ENCODE measurements at places on chromosomes 11 and 22.

DNA sequence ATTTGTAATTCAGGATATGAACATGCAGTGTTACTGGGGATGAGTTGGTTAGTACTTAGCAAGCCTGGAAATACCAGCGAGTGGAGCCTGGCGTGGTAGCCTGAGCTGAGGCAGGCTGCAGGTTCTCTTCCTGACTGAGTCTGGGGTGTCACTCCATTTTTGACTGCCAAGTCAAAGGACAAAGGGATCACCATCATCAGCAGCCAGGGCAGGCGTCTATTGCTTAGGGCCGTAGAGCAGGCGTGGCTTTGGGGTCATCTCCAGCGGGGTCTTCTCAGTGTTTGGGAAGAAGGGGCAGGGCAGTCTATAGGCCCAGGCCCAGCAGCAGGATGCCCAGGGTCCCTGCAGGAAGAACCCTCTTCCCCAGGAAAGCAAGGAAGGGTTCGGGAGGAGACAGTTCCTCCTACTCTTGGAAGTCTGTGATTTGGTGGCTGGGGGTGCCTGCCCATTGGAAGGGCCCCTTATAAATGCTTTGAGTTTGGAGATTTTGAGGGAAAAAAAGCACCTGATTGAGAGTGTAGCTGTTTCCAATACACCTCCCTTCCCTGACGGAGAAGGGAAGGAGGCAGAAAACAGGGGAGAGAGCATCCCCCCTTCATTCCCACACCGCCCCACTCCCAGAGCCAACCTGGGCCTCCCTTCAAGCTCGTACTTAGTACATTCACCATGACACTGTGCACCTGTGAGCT, 51.5 kb upstream of the SPATA19 start:
- DNase-seq, result no peak

DNA sequence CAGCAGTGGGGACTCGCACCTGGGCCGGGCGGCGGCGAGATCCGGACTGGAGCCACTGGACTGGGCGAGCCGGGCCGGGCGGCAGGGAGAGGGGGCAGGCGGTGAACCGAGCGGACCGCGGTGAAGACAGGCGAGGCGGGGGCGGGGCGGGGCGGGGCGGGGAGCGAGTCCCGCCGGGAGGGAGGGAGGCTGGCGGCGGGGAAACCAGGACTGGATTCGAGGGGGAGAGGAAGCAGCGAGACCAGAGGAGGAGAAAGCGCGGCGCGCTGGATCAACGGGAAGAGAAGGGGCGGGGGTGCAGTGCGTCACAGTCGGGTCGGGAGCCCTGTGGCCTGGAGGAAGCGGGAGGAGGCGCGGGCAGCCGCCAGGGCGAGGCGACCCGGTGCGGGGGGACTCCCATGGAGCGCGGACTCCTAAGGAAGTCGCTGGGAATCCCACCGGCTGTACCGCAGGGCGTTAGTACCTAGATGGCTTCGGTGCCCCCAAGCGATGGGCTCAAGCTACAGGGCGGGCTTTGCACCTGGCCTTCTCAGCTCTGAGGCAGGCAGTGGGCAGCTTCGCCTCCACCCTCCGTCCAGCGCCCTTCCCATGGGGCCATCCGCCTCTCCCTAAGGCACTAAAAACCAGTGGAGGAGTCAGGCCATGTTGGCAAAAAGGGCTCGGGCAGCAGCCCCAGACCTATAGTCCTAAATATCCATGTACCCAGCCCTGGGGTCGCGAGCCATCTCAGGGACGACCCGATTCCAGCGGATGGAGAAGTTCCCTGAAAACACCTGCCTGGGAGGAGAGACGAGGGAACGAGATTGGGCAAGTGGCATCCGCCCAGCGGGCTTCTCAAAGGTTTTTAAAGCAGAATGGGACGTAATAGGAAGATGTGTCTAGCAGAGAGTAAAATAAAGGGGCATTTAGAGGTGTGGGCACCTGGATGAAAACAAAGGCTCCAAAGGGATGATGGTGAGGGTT, at the start of gene TMEM121B:
TMEM121B (minus strand) TSS at position 128 of the 963 bp plus-strand sequence. CDS start 233 bp downstream, outside the sequence.
- no peak for DNase-seq

DNA sequence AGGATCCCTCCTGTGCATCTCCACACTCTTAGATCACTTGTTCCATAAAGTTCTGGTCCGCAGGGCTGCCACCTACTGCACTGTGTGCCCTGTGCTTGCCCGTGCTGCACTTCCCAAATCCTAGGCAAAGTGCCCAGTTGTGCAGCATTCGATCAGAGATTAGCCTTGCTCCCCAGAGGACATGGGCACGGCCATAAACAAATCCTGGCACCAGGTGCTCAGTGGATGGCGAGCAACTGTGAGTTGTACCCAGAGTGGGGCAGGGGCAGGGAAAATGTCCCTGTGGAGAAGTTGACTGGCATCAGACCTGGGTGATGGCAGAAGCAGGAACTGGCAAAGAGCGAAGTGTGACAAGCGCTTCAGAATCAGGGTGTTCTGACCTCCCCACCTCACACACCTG, 4.7 kb downstream of the FADS2 start:
- no peak for DNase-seq

DNA sequence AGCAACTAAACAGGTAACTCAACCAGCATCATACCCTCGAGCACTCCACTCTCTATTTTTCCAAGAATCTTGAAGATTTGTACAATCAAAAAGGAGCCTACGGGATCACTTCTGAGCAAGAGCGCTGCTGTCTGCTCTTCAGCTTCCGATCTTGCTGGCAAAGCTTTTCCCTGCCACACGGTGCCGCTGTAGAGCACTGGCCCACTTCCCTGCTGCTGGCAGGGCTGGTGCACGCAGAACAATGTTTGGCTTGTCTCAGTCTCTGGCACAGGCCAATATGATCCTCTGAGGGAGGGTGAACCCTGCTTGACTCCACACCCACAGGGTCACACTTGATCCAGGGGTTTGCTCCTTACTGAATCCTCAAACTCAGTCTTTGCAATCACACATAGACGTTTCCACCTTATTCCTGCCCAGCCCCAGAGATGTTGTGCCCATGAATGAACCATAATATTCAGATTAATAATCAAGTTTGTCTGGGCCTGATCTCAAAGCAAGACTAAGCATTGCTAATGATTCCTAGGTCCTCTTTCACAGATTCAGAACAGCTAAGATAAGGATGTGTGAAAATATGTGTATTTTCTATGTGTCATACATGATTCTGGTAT, 536.6 kb downstream of the SOX6 start:
- DNase-seq, result peak; percentile 46

- no peak for DNase-seq
These were observed 96.3 kb downstream of the KCNQ1 start for GRCh38 chr11:2540992-2541680.

- DNase-seq, result no peak
These were observed 2.9 kb downstream of the TUB start for GRCh38 chr11:8083871-8084281.
